ENCODE measurements at places on chromosomes 12 and 14.

DNA sequence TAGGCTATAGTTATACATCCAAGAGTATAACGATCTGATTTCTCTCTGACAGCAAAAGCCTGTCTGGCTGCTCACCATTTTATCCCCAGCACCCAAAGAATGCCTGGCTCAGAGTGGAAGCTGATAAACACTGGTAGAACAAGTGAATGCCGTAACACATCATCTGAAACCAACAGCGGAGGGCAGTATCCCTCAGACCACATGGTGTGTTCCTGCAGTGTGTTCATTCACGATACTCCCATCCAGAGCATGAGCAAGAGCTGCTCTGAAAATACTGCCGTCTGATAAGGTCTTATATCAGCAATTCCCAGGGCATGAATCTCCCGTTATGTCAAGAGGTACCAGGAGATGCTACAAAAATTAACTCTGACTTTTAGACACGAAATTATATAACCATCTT lies 95.9 kb downstream of the TTC7B start:
- no peak for DNase-seq

- DNase-seq: no peak
These were observed 4.3 kb downstream of the NIN start for GRCh38 chr14:50826681-50827080.

DNA sequence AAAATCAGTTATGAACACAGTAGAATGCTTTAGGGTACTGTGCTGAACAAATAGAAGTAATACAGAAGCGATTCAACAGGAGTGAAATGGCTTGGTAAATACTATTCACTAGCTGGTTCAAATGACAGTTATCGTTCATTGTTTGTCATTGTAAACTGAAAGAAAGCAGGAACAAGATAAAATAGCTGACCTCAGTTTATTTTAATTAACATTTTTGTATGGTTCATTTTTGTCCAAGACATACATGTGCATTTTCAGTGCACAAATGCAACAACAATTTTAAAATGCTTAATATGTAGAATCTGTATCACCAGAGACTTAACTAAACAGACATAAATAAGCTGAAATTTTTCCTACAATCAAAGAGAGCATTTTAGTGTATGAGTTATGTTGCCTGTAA lies 49.9 kb downstream of the ALX1 start:
- DNase-seq: no peak

GRCh38 chr12:65570451-65571130 lies 253.7 kb upstream of the HMGA2 start:
- DNase-seq: no peak

DNA sequence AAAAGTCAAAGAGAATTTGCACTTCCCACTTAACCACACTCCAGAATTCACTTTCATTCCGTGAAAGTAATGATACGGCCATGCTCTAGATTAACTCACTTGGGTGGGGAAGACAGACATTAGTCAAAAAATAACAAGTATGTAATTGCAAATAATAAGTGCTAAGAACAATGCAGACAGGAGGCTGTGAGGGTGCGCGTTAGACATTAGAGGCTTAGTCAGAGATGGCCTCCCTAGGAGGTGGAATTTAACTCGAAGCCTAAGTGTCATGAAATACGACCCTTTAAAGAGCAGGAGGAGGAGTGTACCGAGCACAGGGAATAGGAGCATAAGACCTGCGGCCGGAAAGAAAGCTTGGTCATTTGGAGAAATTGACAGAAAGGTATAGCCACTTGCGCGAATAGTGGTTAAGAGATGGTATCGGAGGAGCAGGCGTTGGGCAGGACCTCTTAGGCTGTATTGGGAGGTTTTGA lies 628 bp downstream of the SNRPF start:
- DNase-seq: no peak

DNA sequence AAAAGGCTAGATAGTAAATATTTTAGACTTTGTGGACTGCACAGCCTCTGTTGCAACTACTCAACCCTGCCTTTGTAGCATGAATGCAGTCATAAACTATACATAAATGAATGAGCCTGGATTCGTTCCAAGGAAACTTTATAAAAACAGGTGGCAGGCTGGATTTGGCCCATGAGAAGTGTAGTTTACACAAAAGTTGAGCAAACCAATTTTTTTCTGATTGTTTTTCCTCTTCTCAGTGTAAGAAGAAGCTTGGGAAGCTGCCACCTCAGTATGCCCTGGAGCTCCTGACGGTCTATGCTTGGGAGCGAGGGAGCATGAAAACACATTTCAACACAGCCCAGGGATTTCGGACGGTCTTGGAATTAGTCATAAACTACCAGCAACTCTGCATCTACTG lies 9.5 kb downstream of the OAS1 start:
- no peak for DNase-seq

GRCh38 chr14:19729763-19730162 lies 13.6 kb upstream of the OR4Q3 start:
- DNase-seq: no peak

- DNase-seq: no peak
These were observed 265.7 kb downstream of the SNAPC1 start for GRCh38 chr14:62027958-62028357.

Data from thoracic aorta (tissue), 2 donors.